ENCODE measurements at places on chromosomes 16 and 17.

DNA sequence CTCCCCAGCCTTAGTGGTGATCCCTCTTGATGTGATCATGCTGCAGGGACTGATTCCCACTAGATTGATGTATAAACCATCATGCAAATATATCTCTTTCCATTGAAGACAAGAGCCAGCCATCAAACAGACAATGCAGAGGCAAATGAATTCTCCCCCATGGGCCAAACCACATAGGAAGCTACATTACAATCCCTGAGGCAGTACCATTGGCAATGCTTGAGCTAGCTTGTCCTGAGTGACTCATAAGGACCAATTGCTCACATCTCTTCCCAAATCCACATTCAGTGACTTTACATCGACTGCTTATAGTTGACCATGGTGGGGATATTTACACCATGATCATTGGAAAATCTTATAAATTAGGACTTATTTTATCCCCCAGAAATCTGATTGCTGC is 242.2 kb downstream of the SHISA9 start:
- no peak for DNase-seq

- no peak for DNase-seq
These were observed 21.4 kb downstream of the ADORA2B start for GRCh38 chr17:15966183-15966878.

DNA sequence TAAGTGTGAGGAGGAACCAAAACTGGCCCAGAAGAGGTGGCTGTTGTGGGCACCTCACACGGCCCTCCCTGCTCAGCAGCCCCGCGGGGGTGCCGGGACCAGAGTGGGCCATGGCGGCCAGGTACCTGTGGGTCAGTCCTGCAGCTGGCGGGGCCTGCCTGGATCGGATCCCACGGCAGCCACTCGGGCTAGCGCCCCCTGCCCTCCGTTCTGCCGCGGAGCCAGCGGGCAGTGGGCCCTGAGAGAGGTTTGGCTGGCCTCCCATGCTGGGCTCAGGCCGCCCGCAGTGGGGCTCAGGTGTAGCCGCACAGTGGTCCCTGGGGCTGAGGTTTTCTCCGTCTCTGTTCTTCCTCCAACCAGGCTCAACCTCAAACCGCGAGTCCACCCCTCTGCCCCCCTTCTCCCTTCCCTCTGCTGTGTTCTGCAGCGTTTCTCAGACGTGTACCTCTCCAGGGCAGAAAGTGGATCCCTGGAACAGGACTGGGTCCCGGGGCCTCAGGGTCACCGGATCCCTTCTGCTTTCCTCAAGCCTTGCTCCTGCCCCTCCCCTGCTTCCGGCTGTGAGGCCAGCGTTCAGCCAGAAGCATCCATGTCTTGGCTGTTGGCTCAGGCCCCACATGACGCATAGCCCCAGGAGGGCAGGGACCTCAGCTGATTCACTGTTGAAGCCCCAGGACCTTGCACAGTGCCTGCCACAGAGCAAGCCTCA is 28.6 kb upstream of the ITGA3 start:
- no peak for DNase-seq

GRCh38 chr16:89312194-89312593 is 94.7 kb downstream of the ZNF778 start:
- no peak for DNase-seq

- no peak for DNase-seq
These were observed 13.3 kb downstream of the USP10 start for GRCh38 chr16:84712801-84713775.

DNA sequence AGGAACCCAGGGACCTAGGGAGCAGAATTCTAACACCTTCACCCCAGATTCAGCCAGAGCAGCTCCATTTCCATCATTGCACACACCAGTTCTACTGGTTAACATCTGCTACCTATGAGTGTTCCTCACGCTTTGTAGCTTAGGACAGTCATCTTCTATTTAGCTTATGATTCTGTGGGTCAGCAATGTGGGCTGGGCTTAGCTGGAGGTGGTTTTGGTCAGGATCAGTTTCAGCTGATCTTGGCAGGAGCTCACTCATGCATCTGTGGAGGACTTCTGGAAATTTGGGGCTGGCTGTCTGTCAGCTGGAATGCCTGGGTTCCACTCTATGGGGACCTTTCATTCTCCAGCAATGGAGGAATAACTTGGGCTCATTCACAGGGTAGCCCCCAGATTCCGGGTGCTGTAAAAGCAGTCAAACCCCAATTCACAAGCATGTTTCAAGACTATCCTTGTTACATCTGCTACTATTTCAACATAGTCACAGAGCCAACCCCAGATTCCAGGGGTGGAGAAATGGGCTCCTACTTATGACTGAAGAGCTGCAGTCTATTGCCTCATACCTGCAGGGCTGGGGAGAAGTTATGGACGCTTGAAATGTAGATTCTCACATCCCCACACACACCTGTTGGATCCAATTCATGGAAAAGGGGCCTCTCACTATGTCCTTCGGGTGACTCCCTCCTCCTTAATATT is 3.4 kb upstream of the HP start:
- no peak for DNase-seq

- DNase-seq: no peak
These were observed 95.4 kb upstream of the TOB1 start for GRCh38 chr17:50961282-50962220.

DNA sequence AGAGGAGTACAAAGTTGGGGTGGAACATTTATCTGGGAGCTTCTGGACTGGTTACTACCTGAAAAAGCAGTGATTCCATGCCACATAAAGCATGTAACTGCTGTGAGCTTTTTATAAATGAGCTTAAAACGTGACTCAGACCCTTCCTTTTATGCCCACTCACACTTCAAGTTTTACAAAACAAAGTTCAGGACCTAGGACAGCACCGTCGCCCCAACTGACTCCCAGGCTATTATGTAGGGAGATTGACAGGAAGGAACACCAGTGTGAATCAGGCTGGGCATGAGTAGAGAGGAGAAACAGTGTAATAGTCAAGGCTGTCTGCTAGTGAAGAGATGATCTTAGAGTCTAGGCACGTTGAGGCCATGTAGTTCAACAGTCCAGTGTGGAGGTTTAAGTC is 91.6 kb upstream of the DNAH9 start:
- no peak for DNase-seq

DNA sequence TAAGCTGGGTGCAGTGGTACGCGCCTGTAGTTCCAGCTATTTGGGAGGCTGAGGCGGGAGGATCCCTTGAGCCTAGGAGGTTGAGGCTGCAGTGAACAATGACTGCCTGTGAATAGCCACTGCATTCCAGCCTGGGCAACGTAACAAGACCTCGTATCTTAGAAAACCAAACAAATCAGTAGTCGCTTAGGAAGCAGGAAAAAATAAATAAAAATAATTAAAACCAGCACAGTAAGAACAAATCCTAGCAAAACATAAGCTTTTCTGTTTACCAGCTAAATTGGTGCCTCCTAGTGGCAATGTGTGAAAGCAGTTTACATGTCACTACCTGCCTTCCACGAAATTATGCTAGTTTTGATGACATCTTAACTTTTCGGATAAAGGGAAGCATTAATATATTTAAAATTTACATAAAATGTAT is 1.3 kb downstream of the ARMC5 start:
- peak; percentile 73 for DNase-seq

DNA sequence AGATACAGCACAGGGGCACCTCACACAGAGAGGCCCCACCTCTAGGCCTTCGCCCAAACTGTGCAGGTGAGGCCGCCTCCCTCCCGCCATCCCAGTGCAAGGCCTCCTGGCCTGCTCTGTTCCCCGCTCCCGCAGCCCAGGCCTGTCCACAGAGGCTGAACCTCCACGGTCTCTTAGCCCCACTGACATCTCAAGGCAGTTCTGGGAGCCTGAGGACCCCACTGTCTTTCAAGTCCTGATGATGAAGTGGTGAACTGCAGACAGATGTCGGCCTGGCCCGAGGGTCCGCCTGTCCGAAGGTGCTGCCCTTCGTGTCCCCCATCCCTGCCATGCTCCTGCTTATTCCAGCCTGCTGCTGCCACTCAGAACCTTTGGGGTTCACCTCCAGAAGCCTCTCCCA is 32.3 kb downstream of the ENGASE start:
- no peak for DNase-seq

DNA sequence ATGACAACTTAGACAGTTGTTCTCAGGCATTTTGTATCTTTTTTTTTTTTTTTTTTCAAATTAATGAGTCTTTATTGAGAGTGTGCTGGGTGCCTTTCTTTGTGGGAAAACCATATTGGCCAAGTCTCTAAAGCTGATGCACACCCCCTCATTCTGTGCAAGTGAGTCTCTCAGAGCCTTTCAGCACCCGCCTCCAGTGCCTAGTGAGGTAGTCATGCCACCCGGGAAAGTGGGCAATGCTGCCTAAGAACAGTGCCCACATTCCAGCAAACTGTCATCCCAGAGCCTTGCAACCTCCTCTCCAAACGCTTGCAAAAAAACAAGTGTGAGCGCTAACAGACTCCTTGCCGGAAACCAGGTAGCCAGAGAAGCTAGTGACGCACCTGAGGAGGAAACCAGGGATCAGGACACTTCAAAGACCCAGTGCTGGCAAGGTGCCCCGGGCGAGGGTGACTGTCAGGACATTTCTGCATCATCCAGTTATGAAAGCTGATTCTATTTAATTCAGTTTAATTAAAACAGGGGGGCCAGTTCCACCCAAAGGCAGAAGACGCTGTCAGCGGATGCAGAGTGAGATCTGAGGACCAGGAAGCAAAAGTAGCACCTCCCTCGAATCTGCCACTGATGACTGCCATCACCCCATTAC is 34.9 kb downstream of the SMARCE1 start:
- no peak for DNase-seq

DNA sequence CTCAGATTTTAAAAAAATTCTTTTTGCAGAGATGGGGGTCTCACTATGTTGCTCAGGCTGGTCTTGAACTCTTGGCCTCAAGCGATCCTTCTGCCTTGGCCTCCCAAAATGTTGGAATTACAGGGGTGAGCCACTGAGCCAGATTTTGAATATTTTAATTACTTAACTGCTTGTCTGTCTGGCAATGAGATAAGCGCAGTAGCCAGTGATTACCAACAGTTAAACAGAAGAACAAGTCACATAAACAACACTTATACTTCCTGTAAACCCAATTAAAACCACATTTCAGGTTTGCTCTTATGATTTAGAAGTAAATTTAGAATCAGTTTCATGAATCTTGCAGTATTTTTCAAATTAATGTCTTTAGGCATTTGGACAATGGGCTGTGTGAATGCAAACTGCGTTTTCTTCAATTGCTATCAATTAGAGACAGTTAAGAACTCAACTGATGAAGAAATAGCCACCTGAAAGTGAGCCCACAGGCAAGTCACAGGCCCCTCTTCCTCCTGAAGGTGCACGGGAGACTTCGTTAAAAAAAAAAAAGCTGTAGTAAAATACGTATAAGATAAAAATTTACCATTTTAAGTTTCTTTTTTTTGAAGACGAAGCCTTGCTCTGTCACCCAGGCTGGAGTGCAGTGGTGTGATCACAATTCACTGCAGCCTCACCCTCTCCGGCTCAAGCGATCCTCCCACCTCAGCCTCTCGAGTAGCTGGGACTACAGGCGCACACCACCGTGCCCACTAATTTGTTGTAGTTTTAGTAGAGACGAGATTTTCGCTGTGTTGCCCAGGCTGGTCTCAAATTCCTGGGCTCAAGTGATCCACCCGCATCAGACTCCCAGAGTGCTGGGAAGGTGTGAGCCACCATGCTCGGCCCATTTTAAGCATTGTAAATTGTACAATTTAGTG is 73.0 kb downstream of the PITPNC1 start:
- no peak for DNase-seq

DNA sequence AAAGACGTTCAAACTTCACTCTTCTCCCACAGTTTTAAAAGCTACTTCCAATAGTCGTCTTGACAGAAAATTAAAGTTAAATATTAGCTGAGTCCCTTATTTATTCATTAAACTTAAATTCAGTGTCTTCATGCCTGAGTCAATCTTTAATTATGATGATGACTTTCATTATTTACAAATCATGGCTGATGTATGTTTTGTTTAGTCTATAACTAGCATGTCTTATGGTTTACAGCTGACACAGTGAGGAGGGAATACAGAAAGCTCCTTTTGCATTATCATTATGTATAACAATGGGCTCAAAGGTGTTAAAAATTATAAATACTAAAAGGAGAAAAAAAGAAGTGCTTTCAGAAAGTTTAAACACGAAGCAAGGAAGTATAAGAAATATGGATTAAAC is 1333.1 kb downstream of the CDH8 start:
- no peak for DNase-seq

- DNase-seq: no peak
These were observed 33.3 kb downstream of the STAT5A start for GRCh38 chr17:42321555-42321954.

GRCh38 chr16:10744370-10745030 is 858 bp downstream of the NUBP1 start:
- no peak for DNase-seq

DNA sequence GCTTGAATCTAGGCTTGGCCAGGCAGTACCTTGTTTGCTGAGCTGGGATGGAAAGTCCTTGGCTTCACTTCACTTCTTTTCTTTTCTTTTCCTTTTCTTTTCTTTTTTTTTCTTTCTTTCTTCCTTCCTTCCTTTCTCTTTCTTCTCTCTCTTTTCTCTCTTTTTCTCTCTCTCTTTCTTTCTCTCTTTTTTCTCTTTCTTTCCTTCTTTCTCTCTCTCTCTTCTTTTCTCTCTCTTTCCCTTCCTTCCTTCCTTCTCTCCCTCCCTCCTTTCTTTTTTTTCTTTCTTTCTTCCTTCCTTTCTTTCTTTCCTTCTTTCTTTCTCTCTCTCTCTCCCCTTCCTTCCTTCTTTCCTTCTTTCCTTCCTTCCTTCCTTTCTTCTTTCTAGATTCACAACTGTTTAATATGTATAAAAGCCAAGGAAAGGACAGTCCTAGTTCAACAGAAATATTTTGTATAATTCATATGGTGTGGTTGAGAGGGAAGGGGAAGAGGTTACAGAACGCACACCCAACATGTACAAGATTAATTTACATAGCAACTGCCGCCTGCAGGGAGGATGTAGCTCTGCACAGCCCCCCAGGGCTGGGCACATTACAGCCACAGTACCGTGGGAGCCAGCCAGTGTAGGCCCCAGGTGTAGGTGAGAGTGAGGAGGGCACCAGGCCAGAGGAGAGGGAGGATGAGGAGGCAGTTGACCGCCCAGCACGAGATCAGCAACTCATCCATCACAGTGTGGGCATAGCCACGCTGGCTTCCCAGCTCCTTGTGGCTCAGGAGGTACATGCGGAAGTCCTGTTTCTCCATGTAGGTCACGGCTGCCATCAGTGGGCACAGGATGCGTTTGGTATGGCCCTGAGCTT is 9.7 kb upstream of the ITGB3 start:
- no peak for DNase-seq

DNA sequence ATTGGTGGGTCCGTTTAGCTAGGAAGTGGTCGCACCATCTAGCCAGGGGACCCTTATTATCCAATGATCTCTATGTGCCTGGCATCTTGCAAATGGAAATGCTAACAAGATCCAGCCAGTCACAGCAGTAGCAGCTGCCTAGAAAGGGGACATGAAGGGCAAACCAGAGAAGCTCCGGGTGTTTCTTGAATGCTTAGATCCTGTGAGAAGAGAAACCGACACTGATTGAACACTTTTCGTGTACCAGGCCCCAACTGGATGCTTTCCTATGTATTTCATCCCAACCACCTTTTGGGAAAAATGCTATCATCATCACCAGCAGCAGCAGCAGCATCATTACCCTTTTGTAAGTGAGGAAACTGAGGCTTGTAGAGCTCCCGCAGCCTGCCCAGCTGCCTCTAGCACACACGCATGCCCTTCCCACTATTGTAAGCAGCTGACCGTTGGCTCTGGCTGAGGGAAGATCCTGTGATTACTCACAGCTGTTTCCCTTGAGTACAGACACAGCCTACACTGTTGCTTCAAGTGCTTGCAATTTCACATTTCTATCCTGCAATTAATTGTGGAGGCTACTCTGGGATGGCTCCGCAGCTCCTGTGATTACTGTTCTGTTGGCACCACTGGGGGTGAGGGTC is 180.7 kb upstream of the CACNG5 start:
- DNase-seq: no peak
